ENCODE measurements at places on chromosomes 1 and 21.

DNA sequence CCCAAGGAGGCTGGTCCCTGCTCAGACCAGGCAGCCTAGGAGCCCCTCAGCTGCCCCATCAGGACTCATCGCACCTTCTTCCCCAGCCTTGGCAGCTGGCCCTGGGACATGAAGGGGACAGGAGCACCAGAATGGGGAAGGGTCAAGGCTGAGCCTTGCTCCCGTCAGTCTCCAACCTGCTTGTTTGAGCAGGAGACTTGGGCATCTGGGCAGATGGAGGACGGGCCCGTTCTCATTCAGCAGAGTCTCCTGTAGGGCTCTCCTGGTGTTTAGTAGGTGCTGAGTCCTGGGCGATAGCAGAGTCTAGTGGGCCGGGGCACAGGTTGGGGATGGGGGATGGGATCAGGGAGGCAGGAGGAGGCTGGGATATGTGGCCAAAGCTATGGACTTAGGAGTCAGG, 47.4 kb upstream of the WNT4 start:
- DNase-seq = no peak

GRCh38 chr21:29389136-29389535, 90.4 kb downstream of the BACH1 start:
- DNase-seq = no peak

DNA sequence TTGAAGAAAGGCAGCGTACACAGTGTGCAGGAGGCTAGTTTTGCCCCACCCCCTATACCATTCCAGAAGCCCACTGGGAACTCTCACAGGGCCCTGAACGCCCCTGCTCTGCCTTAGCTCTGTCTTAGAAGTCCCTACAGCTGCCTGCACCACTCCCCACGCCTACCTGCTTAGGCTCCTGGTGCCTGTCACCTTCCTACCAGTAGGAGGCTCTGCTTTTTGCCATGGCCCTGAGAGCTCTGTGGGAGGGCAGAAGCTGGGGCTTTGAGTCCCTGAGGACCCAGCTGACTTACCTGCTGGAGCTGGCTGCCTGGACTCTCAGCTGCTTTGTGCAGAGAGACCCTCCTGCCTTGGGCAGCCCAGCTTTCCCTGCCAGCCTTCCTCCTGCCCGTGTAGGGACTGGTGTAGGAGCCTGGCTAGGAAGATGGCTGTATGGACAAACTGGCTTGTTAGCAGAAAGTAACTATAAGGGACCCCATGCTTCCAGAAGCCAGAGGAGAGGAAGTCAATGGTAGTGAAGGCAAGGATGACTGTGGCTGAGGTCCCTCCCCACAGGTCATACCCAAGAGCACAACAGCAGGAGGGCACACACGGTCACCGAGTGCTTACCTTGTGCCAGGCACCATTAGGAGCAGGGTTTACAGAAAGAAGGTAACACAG, 9.8 kb upstream of the CELSR2 start:
- DNase-seq = no peak

DNA sequence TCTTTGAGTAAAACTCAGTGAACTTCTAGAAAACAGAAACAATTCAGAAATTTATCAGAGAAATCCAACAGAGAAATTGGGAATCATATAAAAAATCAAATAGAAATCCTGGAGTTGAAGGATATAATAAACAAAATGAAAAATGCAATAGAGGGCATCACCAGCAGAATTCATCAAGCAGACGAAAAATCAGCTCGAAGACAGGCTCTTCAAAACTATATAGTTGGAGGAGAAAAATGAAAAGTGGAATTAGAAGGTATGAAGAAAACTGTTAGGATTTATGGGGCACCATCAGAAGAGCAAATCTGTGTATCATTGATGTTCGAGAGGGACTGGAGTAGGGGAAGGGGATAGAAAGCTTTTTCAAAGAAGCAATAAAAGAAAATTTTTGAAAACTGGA, 121.5 kb upstream of the GPR52 start:
- no peak for DNase-seq

DNA sequence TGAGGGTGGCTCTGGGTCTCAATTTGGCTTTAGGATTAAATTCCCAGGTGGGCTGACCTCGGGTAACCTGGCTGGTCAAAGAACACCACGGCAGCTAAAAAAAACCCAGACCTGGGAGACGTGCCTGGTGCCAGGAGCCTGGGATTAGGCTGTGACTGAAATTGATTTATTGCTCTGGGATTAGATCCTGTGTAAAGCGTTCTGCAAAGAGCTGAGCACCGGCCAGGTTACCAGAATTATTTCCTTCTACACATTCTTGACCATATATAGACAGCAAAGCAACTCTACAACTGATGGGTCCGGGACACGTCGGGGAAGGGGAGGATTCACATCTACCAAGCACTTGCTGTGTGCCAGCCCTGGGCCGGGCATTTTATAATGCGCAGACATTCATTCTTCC, 45.2 kb downstream of the TMCO4 start:
- no peak for DNase-seq

DNA sequence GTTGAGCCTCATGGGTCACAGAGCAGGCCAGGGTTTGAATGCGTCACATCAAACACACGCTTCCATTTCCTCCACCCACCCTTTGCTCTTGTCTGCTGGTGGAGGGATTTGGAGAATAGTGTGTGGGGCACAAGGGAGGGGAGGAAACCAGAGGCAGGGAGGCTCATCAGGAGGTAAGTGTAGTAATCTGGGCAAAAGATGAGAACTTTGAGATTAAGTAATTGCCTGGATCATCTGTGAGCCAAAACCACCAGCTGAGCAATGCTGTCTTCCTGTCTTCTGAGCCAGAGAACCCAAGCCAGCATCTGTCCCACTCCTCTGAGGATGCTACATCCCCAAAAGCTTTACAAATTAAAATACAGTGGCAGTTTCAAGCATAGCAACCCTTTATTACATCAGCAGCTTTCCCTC, 45.2 kb downstream of the C8B start:
- no peak for DNase-seq

DNA sequence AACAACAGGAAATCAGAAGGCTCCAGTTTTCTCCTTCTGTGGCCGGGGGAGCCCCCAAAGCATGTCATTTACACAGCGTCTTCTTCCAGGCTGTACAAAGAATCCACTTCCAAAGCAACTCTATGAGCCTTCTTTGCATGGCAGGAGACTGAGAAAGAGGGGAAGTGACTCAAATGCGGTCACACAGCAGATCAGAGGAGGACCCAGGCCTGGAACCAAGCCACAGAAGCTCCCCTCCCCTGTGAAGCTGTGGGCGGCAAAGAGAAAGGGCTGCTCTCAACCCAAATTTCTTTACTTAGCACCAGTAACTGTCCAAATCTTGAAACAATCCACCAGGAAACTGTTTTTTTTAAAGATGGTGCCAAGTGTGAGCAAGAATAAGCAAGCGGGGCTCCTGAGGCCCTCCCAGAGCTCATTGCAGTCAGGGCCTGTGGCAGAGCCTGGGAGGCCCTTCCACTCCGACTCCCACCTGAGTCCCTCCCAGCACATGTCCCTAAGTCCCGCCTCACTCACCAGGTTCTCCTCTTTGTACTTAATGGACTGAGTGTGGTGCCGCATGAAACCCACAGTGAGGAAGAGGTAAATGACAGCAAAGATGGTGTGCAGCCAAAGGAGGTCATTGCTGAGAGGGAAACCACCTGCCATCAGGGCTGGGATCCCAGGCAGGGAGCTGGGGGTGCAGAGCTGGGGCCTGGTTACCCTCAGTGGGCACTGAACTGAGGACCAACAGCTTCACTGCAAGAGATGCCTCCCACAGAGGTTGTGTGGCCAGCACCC, 15.9 kb downstream of the TMEM63A start:
- no peak for DNase-seq

DNA sequence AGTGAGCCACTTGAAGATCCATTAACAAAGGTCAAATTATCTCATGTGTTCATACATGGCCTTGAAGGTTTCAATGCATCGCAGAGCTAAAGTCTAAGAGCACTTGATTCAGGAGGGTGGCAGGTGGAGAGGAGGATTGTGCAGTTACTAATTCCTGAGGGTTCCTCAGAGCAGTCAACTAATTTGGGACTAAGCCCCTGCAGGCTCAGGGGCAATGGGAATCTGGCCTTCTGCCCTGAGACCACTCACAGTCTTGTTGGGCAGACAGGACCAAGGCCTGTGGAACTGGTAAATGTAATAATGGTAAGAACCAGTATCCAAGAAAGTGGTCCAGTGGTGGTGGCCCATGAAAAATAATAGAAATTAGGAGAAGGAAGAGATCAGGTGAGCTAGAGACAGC, 127.4 kb upstream of the HMGB4 start:
- no peak for DNase-seq

- DNase-seq = no peak
Measured at GRCh38 chr1:164608651-164609057, 49.7 kb downstream of the PBX1 start.

DNA sequence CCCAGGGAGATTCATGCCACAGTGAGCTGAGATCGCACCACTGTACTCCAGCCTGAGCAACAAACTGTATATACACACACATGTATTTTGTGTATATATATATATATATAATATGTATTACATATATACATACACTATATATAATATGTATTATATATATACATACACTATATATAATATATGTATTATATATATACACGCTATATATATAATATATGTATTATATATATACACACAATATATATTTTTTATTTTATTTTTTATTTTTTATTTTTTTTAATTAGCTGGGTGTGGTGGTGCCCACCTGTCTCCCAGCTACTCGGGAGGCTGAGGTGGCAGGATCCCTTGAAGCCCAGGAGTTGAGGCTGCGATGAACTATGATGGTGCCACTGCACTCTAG, 9.3 kb downstream of the TP73 start:
- no peak for DNase-seq

DNA sequence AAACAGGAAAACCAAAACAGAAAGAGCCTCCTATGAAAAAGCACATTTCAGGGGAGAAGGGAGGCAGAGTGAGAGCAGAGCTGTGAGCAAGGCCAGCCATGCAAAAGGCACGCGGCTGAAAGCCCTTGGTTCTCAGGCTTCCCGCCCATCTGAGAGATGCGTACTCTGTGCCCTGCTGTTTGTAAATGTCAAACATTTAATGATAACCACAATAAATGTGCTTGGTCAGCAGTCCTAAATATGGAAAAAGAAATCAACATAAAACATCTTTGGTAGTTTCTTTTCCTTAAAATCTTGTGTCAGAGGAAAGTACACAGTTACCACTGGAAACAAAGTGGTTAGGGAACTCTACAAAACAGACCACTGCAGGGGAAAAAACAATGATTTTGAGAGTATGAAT, 283.1 kb downstream of the DSCAM start:
- no peak for DNase-seq

DNA sequence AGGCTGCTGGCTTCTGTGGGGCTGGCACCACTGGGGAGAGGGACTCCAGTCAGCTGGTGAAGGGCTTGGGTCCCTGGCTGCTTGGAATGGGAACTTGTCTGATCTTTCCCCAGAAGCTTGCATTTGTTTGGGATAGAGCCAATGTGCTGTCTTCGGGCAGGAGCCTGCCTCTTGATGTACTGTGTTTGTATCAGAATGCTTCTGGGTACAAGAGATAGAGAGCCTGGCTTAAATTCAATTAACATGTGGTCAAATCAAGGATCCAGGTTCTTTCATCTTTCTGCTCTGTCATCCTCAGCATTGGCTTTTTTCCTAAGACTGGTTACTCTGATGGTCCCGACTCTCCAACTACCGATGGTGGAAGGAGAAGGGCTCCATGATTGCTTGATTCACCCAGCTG, 16.0 kb upstream of the PROK1 start:
- no peak for DNase-seq

DNA sequence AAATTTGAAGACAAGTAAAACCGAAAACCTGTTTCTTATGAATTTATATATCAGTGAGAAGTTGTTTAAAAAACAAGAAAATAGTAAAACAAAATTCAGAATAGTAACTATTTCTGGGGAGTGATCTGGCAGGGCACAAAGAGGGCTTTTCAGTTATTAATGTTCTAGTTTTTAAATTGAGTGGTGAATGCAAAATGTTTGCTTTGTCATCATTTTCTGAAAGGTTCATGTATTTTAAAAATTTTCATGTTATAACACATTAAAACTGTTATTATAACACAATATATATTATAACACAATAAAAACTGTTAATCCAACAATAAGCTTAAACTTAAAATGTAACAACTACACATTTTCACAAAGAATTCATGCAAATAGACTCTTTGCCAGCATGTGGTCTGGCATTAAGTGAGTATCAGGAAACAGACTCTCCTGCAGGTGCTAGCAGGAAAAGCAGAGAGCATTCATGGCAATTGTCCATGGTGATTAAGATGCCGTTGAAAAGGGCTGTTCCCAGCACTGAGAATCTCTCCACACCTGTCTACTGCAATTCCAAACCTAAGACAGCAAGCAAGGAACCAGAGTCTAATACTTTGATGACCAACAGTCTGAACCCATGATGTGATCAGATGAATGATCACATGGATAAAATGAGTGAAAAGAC, 204.9 kb downstream of the TBX15 start:
- peak; percentile 2 for DNase-seq

- DNase-seq = no peak
Measured at GRCh38 chr1:157961805-157962762, 31.4 kb upstream of the KIRREL1 start.

GRCh38 chr1:30616759-30617158, 106.6 kb downstream of the MATN1 start:
- no peak for DNase-seq

DNA sequence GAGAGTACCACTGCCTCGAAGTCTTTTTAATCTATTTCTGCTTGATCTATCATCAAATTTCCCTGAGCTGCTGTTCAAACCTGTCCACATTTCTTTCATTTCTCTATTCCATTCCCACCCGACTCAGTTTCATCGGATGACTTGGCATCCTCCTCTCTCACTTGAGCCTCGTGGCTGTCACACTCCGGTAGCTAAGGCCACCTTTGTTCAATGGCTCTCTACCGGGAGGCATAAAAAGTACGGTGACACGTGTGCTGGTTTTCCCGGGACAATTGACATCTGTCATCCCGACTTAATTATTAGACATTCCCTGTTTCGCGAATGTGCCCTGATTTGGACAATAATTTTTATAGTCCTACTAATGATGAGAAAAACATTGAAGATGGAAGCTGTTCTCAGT, 22.6 kb downstream of the MIS18A start:
- DNase-seq = no peak

DNA sequence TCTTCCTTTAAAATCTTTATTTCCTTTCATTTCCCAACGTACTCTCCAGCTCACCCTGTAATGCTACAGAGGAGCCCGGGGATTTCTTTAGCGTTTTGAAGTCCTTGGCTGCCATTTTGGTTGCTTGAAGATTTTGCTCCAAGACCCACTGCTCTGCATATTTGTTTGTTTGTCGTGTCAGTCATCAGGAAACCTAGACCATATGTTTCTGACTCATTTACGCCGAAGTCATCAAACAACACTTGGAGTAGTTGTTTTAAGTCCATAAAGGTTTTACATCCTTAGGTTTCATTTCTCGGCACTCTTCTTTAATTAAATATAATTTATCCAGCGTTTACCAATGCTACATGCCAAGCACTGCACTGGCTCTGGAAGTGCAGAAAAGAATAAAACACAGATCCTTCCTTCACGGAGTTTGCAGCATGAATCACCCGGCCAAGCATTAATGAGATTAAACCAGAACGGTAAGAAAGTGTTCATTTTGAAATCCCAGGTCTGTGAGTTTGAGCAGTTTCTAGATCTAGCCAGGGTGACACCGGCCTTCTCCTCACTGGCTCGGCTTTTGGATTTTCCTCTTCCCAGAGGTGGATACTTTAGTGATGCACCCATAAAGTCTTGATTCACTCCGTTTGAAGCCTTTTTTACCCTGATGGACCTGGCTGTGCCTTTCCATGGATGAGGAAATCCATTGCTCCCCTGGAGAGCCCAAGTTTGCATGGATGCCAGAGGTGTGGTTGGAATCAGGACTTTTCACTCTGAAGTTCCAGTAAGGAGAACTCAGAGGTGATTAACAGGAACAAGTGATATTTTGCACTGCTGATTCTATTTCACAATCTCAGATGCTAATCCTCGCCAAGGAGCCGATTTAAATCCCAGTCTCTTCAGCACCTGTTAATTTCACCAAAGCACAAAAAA, 109.3 kb downstream of the KAZN start:
- no peak for DNase-seq

Measured in NCI-H2081 treated with DMSO at 0.1 percent for 48 hours (cell line).